ENCODE measurements at places on chromosomes 4 and X.

DNA sequence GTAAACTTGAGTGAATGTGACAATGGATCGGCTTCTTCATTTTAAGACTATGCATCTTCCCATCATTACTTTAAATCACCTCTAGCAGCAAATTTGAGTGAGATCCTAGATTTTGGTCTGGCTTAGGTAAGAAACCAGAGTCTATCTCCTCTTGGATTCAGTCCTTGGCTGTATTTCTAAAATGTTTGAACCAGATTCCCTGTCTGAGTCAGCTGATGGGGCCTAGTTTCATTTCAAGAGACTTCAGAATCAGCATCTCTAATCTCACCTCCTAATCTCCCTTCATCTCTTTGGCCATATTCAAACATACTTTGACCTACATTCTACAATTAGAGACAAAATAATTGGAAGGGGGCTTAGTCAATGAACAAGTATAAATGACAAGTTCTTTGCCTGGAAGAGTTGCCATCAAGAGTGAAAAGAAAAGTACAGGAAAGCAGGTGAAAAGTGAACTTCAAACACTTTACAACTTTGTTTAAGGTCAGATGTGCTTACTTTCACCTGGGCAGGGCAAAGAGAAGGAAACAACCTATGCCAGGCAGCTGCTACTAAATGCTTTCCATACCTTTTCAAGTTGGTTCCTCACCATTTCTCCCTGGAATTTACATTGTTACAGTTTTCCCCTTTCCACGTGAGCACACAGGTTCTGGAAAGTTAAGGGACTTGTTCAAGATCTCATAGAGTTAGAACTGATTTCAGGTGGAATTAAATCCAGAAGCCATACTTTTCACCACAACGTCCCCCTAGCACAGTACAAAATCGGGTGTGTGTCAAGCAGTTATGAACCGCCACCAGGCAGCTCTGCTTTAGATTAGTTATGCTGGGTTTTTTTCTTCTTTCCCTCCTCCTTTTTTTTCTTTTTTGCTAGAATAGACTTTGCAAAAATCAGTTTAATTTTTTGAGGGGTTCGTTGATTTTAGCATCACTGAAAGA lies 30.7 kb upstream of the PITX2 start:
- DNase-seq, result no peak

- no peak for DNase-seq
Observed at GRCh38 chrX:110806145-110806544, 10.5 kb upstream of the CHRDL1 start.

- DNase-seq, result no peak
Observed at GRCh38 chrX:70172964-70173363, 4.3 kb upstream of the DGAT2L6 start.

DNA sequence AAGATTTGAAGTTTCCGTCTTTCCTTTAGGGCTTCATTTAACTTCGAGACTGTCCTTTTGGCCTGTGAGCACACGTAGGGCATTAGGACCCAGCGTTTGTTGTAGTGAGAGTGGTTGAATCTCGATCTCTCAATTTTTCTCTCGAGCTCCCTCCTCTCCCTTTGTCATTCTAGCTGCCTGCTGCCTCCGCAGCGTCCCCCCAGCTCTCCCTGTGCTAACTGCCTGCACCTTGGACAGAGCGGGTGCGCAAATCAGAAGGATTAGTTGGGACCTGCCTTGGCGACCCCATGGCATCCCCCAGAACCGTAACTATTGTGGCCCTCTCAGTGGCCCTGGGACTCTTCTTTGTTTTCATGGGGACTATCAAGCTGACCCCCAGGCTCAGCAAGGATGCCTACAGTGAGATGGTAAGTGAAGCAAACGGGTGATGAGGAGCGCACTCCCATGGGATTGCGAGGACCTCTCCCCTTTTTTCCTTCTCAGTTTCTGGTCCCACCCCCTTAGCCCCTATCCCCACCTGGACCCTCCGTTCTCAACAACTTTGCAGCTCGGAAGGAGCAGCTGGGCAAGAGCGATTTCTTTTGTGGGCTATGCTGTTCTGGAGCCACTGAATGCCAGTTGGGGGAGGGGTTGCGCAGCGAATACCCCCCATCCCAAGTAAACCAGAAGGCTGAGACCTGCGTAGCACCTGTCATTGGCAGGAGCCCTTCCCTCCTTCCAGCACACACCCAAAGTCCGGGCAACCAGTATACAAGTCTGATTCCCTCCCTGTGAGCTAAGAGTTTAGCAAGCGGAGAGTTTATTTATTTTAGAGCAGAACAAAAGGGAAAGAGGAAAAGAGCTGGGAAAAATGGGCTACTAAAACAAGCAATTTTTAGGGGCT lies at the start of gene TMEM35A:
TSS of gene TMEM35A (plus strand) at position 164 of the 883 bp plus-strand sequence. CDS start at position 288, 124 bp downstream.
- no peak for DNase-seq

- DNase-seq, result no peak
Observed at GRCh38 chrX:101956556-101956955, 24.7 kb upstream of the ZMAT1 start.

- no peak for DNase-seq
Observed at GRCh38 chr4:2246384-2247127, 4.6 kb upstream of the HAUS3 start.

DNA sequence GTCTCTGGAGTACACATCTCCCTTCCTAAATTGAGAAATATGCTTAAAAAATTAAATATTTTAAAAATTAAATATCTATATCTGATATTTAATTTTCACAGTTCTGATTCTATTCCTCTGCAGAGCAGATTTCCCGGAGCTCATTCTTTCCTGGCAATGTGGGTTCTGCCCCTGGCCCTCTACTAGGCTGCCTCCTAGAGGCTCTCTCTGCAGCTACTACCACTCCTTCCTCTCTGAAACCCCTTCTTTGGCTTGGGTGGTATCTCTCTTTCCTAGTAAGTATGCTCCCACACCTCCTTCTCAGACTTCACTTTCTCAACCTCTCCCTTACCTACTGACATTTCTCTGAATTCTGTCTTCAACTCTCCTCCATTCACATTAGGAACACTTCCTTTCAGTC lies 45.3 kb downstream of the RPGR start:
- DNase-seq, result no peak

All from K562 (cell line).